ENCODE measurements at places on chromosomes 11 and 22. TPM values are rescaled to one million over a fixed set of nuclear protein-coding genes. Genes with fewer than 3 reads are reported as not detected.

GRCh38 chr22:36853407-36854099 lies 7.3 kb upstream of the NCF4 start:
- peaks cover 23% of the 10 kb centered on the region for H3K27me3 ChIP-seq
- peak; percentile 52 for DNase-seq
- peaks cover 8% of the 10 kb centered on the region for H3K4me1 ChIP-seq
- no peak overlapping the region for H3K4me3 ChIP-seq

GRCh38 chr11:44792171-44792570 lies 65.4 kb downstream of the TSPAN18 start:
- H3K4me1 ChIP-seq, result no peaks in the 10 kb centered on the region
- DNase-seq, result no peak
- peaks cover 46% of the 10 kb centered on the region for H3K27me3 ChIP-seq
- H3K36me3 ChIP-seq, result no peaks in the 10 kb centered on the region
- no peak overlapping the region for H3K27ac ChIP-seq

- H3K27me3 ChIP-seq, result peaks cover 40% of the 10 kb centered on the region
- DNase-seq, result no peak
- no peak overlapping the region for H3K4me3 ChIP-seq
Measured at GRCh38 chr11:76637491-76638269, 32.9 kb downstream of the LRRC32 start.

- no peaks in the 10 kb centered on the region for H3K27me3 ChIP-seq
- H3K4me1 ChIP-seq, result peaks cover 44% of the 10 kb centered on the region
- H3K36me3 ChIP-seq, result no peaks in the 10 kb centered on the region
- no peak for DNase-seq
Measured at GRCh38 chr11:66973956-66974580, 1.0 kb upstream of the C11orf86 start.

DNA sequence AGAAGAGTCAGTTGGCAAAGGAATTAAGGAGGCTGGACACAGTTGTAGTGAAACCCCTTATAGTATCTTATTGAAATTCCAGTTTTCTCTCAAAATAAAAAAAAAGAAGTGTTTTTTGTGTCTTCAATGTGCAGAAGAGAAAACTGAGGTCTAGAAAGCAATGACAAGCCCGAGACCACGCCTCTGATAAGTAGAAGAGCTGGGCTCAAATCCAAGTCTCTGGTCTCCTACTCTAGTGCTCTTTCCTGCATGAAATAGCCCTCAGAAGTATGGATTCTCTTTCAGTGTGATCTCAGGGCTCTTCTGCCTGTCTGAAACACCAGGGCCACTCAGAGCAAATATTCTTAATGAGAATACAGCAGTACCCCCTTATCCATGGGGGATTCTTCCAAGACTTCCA lies 200.9 kb downstream of the KIF18A start:
- no peak for DNase-seq
- peaks cover 1% of the 10 kb centered on the region for H3K27me3 ChIP-seq
- H3K4me1 ChIP-seq, result peaks cover 98% of the 10 kb centered on the region
- H3K27ac ChIP-seq, result no peak overlapping the region
- peaks cover 5% of the 10 kb centered on the region for H3K36me3 ChIP-seq

GRCh38 chr11:67113231-67113721 lies 5.8 kb upstream of the KDM2A start:
- H3K27ac ChIP-seq, result no peak overlapping the region
- H3K27me3 ChIP-seq, result peaks cover 3% of the 10 kb centered on the region
- H3K4me1 ChIP-seq, result no peaks in the 10 kb centered on the region

SCN3B gene
- not detected for total RNA-seq

RIMBP3C gene
- total RNA-seq, result 0.17 TPM

PRDX5 gene
- total RNA-seq, result 182 TPM

PRG3 gene
- not detected for total RNA-seq

TBX1 gene
- 1.2 TPM for total RNA-seq

APOC3 gene
- not detected for total RNA-seq

GPR83 gene
- not detected for total RNA-seq
